ENCODE measurements at places on chromosomes 5 and 9.

DNA sequence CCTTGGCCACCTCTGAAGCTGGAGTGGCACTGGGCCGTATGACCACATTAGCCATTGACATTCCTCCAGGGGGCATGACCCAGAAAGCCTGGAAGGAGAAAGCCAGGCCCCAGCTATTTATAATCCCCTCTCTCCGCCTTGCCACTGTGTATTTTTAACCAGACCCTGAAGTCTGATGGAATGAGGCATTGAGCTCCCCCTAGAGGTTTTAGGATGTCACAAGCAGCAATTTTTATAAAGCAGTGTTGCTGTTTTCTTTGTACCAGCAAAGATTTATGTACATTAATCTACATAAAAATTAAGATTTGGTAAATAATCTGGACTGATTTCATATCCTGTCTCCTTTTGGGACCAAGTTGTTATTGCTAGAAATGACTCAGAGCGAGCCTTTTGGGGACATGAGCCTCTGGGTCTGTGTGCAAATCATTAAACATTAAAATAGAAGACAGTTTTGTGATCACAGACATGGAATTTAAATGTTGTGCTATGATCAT is 127.1 kb downstream of the TRIO start:
- peak; percentile 75 for DNase-seq

- peak; percentile 72 for DNase-seq
These were observed 12.2 kb downstream of the VDAC1 start for GRCh38 chr5:133992429-133993155.

DNA sequence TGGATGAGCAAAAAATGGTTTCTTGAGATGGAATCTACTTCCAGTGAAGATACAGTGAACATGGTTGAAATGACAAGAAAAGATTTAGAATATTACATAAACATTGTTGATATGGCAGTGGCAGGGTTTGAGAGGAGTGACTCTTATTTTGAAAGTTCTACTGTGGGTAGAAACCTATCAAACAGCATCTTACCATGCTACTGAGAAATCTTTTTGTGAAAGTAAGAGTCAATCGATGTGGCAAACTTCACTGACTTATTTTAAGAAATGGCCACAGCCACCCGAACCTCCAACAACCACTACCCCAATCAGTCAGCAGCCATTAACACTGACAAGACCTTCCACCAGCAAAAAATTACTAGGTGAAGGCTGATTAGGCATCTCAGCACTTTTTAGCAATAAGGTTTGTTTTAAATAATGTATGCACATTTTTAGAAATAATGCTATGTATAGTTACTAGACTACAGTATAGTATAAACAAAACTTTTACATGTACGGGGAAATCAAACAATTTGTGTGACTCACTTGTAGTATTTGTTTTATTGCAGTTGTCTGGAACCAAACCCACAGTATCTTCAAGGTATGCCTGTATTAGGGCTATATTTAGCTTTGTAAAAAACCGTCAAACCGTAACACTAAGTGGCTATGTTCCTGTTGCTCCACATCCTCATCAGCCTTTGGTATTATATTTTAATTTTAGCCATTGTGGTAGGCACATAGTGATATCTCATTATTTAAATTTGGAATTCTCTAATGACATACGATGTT is 30.6 kb upstream of the ADAMTS6 start:
- no peak for DNase-seq

DNA sequence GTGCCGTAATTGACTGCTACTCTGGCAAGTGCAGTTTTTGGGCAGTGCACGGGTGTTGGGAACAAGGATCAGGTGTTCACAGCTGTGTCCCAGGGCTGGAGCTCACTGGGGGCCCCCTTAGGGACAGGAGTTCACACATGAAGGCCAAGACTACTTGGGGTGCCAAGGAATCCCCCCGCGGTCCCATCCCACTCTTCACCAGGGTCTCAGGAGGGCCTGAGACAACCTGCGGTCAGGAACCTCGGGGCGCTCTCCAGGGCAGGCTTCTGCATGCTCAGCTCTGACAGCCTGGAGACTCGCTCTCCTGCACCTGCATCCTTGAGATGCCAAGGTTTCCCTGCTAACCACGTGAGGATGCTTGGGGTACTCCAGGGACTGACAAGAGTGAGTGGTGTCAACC is 2.3 kb upstream of the MAN1B1 start:
- no peak for DNase-seq

GRCh38 chr5:91033370-91033769 is 349.7 kb downstream of the ARRDC3 start:
- DNase-seq = no peak

- DNase-seq = no peak
These were observed 49.2 kb downstream of the ERP44 start for GRCh38 chr9:100049551-100049950.

DNA sequence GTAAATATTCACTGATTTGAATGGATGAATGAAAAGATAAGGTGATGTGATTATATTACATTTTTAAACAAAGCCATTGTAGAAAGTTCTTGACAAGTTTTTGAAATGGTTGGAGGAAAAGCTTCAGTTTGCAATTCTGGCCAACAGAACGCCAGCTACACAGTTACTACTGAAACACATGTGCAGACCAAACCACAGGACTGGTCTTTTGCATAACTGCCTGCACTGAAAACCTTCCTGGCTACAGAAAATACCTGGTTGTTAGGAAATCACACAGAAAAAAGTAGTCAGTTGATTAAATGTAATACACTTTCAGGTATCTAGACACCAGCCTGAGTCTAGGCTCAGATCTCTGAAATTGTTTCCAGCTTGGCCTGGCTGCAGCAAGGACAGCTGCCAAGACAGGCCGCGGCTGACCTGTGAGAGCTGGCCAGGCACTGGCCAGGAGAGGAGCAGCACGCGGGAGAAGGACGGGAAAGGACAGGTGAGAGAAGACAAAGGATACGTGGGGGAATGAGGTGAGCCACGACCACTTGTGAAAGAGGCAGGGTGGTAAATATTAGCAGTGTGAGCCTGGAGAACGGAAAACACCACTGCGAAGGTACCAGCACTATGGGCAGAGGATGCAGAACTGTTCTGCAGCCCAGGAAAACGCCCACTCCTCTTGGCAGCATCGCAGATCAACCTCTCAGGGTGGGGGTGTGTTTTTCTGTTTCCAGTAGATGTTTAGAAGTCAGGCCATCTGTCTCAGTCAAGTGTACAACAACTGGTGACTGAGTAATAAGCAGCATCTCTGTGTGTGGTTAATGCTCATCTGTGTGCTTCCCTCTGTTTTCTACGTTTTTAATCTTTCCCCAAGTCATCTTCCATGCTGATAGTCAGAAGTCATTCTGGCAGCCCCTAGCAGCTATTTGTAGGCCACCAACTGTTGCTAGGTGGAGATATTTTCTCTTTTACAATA is 137.4 kb downstream of the SCAMP1 start:
- DNase-seq = no peak

GRCh38 chr9:125494653-125494915 is 212.4 kb downstream of the MAPKAP1 start:
- no peak for DNase-seq

- no peak for DNase-seq
These were observed 202.0 kb upstream of the SLC27A6 start for GRCh38 chr5:128763321-128763720.

DNA sequence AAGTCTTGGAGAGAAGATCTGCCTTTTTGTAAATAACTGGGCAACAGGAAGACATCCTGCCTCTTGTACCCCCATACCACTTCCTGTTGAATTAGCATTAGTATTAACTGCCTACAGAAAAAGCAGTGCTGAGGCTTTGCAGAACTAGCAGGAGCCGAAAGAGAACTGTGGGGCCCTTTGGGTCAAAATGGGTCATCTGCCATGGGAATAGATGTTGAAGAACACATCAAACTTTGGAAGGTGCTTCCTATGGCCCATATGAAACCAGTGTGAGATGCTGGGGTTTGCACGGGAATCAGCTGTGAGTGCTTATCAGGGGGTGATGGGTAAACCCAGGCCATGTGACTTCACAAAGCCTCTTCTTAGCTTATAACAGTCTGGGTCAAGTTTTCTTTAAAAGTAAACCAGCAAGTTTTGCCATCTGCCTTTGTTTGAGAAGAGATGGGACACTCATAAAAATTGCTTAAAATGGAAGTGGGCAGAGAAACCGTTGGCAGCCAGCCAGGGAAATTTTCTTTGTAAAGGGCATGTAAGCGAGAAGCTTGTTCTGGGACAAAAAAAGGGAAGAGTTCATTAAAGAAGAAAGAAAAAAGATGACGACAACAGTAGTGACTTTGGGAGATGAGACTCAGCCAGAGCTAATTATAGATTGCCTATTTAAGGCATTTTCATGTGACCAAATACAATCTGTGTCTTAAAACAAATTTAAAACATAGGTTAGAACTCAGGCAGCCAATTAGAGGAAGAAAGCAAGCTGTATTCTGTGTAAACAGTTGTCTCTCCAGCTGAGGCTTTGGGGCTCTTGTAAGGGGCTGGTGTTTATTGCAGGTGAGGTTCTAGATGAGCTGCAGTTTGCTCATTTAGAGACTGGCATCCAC is 4.4 kb downstream of the SLC25A25 start:
- DNase-seq = peak; percentile 55

DNA sequence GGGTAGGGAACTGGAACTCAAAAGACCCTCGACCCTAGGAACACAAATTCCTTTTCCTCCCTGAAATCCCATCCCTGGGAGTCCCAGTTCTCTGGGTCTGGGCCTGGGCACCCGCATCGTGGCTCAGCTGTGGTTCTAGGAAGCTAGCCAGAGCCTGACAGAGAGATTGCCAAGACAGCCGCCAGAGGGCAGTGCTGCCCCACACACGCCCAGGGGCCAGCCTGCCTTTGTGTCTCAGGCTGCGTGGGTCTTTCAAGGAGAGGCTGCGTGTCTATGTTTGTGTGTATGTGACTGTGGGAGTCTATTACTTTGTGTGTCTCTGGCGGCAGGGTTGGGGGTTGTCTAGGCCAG is 32.0 kb upstream of the TTLL11 start:
- peak; percentile 39 for DNase-seq

DNA sequence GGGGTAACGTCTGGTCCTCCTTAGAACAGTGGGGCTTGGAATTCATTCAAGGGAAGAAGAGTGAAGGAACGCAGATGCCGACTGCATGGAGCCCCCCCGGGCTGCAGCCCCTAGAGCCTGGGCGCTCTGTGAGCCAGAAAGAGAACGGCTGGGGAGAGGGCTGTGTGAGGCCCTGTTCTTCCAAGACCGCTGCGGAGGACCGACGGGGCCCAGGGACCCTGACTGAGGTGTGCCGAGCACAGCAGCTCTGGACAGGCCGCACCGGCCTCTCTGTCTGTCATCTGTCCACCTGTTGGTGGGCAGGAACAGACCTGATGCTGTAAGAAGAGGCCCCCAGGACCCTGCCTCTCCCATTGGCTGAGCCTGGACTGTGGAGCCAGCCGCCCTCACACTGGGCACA is 7.7 kb upstream of the NOTCH1 start:
- DNase-seq = no peak

GRCh38 chr5:74848553-74849025 is 17.6 kb downstream of the FAM169A start:
- no peak for DNase-seq

- no peak for DNase-seq
These were observed 34.5 kb upstream of the LIFR start for GRCh38 chr5:38590838-38591522.
